ENCODE measurements at places on chromosomes 16 and 17.
A peak's percentile ranks its signal among the peaks of the same experiment; 100 is the strongest.

DNA sequence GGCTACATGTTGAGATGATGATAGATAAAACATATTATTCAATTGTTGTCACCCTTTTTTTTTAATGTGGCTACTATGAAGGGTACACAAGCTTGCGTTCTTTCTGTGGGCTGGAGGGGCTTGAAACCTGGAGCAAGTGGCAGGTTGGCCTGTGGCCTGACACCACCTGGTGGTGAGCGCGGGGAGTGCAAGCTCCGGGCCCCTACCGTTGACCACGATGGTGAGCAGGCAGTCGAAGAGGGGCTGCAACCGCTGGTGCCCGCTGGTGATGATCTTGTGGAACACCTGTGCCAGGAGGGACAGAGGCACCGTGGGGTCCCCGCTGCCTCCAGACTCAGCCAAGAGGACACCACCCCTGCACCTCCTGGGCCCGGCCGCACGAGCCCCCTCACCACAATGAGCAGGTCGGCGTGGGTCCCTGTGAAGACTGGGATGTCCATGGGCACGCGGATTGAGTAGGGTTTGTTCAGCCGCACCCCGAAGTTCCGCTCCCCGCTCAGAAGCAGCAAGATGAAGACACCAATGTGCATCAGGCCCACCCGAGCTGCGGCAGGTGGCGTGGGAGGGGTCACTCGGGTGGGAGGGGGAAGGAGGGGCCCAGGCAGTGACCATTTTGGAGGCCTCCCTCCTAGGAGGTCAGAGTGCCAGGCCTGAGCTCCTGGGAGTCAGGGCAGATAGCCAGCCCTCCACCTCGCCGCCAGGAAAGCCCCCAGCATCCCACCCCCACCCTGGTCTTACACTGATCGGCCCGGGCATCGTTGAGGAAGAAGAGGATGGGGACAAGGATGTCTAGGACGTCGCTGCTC lies 14.4 kb downstream of the HID1 start:
- peak; percentile 56 for DNase-seq

DNA sequence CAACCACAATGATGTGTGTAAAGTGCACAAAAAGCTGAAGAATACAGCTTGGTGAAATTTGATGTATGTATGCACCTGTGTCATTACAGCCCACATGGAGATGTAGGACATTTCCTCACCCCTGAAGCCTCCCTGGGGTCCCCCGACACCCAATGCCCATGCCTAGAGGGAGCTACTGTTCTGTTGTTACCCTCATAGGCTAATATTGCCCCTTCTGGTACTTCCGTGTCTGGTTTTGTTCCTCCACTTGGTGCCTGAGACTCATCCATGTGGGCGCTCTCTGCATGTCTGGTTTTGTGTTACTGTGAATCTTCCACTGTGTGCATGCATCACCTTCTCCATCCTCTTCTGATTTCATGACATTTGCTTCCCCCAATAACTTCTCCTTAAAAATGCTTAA lies 18.6 kb downstream of the TNFRSF13B start:
- no peak for DNase-seq

GRCh38 chr16:85259115-85259831 lies 147.0 kb upstream of the CIBAR2 start:
- no peak for DNase-seq

GRCh38 chr17:8173871-8174322 lies 2.3 kb downstream of the TMEM107 start:
- peak; percentile 22 for DNase-seq

DNA sequence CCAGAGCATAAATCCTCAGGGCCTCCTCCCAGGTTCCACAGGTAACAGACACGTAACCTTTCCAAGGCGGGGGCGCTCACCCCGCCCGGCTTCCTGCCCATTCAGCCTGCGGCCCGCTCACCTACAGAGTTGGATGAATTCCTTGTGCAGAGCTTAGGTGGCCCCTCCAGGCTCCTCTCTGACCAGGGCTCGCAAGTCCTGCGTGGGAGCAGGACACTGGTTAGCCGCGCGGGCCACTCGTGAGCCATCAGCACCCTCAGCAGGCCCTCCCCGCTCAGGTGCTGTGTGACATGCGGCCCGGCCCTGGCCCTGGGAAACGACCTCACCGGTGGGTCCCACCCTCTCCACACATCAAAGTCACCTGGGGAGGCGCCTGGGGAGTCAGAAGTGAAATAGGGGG lies 528 bp downstream of the TERB1 start:
- DNase-seq: no peak

DNA sequence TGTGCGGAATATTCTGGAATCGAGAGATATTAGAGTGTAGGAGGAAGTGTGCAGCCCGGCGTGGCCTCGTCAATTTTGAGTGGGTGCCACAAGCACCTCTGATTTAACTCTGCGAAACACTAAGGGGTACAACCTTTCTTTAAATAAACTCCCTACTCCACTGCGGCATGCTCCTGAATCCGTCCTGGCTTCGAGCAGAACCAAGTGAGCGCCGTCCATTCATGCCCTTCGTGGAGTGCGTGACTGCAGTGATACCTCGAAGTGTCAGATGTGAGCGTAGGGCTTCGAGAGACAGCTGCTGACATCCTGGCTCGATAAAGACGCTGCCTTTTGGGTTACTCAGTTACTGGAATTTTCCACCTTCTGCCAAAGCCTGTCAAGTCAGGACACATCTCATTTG lies 128.8 kb downstream of the FOXL1 start:
- no peak for DNase-seq

DNA sequence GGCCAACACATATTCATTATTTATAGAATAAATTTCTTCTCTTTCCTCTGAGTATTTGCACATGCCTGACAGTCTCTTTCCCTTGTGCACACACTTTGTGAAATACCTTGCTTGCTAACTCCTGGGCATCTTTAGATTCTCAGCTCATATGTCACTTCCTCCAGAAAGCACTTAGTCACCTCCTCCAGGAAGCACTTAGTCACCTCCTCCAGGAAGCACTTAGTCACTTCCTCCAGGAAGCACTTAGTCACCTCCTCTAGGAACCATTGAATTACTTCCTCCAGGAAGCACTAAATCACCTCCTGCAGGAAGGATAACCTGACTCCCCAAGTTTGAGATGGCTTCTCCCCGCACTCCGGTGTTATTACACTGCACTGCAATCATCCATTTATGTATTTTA lies 462.5 kb upstream of the EEF2KMT start:
- peak; percentile 2 for DNase-seq

DNA sequence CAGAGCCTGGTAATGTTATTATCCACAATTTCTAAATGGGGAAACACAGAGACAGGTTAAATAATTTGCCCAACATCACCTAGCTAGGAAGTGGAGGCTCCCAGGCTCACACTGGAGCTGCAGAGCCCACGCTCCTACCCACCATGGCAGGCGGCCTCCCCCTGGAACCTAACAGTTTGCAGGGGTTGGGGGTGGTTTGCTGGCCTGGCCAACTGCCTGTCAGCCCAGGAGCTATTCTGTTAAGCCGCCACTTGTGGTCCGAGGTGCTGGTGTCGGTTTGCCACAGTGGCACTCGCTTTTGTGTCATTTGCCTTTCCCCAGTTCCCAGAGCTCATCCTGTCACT lies 3.6 kb downstream of the PRCD start:
- DNase-seq: no peak

GRCh38 chr16:66549284-66550131 lies at the start of gene TK2:
TSS of gene TK2 (minus strand) at chr16:66550122. CDS start at chr16:66550061, 61 bp downstream.
- DNase-seq: peak; percentile 91

GRCh38 chr16:85511938-85512807 lies 100.9 kb upstream of the GSE1 start:
- no peak for DNase-seq

- DNase-seq: no peak
Observed at GRCh38 chr16:10123141-10123540, 59.1 kb downstream of the GRIN2A start.

DNA sequence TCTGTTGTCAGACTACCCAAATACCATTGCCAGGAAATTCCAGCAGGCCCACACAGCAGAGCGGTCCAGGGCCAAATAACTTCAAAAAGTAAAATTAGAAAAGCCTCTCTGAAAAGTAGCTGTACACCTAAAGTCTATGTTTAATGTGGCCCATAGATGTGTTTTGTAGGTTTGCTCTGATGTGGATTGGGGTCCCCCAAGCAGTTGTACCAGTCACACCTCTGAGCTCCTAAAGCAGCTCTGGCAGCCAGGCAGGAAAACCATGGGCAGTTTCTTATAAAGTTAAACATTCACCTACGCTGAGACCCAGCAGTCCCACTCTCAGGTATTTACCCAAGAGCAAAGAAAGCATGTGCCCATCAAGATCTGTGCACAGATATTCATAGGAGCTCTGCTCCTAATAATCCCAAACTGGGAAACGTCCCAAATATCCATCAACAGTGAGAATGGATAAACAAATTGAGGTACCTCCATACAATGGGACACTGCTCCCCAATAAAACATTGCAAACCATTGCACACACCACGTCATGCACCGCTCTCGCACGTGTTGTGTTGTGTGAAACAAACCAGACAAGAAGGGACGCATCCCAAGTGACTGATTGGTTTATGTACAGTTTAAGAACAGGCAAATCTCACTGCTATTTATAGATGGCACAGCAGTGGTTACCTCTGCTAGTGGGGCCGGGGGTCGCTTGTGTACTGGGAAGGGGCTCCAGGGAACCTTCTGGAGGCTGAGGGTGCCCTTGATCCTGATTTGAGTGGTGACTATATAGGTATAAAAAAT lies 15.8 kb upstream of the PRM1 start:
- DNase-seq: no peak

DNA sequence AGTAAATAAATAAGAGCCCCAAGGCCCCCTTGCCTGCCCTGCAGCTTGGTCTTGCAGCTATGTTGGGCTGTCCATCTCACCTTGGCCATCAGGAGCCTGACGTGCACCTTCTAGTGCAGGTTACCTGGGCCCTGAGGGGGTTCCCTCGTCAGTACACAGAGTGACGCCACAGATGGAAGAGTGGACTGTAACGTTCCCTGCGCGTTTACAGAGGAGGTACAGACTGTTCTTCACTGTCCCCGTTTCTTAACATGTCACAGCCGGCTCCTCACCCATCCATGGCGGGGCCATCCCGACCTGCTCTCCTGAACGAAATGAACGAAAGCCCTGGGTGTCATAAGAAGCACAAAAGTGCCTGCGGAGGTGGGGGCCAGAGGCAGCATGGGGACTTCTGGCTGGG lies 15.9 kb upstream of the FASN start:
- no peak for DNase-seq

GRCh38 chr17:40361063-40361924 lies 3.2 kb downstream of the GJD3 start:
- DNase-seq: no peak

DNA sequence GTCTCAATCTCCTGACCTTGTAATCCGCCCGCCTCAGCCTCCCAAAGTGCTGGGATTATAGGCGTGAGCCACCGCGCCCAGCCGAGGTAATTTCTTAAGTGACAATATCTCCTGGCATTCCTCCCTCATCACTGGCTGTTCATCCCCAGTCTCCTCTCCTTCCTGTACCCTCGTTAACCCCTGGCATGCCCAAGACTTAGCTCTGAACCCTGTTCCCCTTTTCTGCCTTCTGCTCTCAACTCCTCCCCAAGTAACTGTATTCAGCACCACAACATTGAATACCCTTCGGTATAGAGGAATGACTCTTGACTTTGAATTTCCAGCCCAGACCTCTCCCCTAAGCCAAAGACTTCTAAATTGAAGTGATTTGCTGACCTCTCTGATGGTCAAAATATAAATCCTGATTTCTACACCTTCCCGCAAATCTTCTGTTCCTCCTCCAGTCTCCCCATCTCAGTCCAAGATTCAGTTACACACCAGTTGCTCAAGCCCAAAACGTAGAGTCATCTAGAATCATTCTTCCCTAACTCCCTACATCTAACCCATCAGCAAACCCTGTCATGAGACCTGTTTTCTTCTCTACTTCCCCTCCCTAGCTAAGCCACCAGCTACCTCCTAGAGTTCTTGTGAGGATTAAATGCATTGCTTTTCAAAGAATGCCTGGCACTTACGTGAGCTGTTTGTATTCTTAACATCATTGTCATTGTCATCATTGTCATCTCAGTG lies 14.8 kb downstream of the PMP22 start:
- DNase-seq: no peak

- no peak for DNase-seq
Observed at GRCh38 chr17:79784353-79785016, 6.5 kb downstream of the CBX2 start.

DNA sequence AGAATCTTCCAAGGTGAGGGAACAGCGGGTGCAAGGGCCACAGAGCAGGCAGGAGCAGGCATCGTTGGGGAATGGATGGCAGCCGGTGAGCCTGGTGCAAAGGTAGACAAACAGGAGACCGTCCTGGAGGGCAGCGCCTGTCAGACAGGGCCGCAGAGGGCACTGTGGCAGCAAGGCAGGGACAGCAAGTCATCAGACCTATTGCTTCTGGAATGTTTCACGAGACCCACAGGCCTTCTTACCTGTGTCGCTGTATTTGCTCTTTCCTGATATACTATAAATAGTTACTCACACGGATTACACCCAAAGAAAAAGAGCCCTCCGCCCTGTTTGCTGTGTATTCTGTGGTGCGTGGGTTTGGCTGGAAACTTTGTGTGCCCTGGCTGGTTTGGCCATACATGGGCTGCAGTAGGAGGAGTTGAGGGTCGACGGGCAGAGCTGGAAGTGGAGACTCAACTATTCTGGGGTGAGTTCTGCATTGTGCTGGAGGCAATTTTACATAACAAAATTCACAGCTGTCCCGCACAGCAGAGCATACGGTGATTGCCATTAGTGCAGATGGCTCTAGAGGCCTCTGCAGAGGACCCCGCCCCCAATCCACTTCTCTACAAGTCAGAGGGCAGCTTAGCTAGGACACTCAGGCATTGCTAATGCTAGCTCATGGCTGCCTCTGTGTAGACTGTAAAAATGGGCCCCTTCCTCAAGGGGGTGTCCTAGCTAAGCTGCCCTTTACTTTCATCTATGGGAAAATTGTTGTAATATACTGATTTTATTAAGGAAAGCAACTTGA lies 18.6 kb upstream of the POLR3E start:
- no peak for DNase-seq

- no peak for DNase-seq
Observed at GRCh38 chr16:75111961-75112733, 4.4 kb downstream of the LDHD start.
